ENCODE measurements at places on chromosomes 4 and X.

- DNase-seq: no peak
Observed at GRCh38 chrX:39757971-39758370, 339.8 kb downstream of the BCOR start.

- no peak for DNase-seq
Observed at GRCh38 chrX:107673431-107673830, 45.1 kb downstream of the PRPS1 start.

- DNase-seq: no peak
Observed at GRCh38 chr4:123068081-123068480, 145.7 kb upstream of the NUDT6 start.

DNA sequence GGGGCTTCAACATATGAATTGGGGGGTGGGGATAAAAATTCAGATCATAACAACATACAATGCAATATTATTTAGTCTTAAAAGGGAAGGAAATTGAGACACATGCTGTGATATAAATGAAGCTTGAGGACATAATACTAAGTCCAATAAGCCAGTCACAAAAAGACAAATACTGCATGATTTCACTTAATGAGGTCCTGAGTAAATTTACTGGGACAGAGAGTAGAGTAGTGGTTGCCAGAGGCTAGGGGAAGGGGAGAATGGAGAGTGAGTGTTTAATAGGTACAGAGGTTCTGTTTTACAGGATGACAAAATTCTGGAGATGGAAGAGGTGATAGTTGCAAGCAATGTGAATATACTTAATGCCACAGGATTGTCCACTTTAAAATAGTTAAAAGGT is 89.2 kb upstream of the RAPGEF2 start:
- DNase-seq: no peak

DNA sequence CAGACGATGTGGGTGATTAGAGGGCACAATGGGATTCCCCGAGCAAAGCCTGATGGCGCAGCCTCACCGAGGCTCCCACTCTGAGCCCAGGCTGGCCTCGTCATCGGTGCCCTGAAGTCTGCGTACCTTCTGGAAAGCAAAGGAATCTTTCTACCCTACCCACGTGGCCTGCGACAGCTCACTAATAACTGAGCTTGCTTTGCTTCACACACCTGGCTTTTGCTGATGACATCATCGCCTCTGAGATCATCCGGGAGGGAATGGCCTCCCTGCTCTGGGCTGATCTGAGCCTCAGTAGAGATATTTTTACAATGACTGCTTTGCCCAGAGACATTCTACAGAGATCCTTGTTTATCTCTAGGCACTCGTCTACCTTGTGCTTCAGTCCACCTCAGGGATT is 45.4 kb upstream of the PDLIM3 start:
- no peak for DNase-seq

- DNase-seq: no peak
Observed at GRCh38 chr4:5705647-5706320, 2.6 kb downstream of the EVC2 start.

- no peak for DNase-seq
Observed at GRCh38 chr4:8283631-8284121, 14.1 kb downstream of the HTRA3 start.

- DNase-seq: no peak
Observed at GRCh38 chrX:13387666-13388494, 68.0 kb upstream of the ATXN3L start.

- no peak for DNase-seq
Observed at GRCh38 chrX:29903360-29903759, 312.0 kb upstream of the MAGEB2 start.

DNA sequence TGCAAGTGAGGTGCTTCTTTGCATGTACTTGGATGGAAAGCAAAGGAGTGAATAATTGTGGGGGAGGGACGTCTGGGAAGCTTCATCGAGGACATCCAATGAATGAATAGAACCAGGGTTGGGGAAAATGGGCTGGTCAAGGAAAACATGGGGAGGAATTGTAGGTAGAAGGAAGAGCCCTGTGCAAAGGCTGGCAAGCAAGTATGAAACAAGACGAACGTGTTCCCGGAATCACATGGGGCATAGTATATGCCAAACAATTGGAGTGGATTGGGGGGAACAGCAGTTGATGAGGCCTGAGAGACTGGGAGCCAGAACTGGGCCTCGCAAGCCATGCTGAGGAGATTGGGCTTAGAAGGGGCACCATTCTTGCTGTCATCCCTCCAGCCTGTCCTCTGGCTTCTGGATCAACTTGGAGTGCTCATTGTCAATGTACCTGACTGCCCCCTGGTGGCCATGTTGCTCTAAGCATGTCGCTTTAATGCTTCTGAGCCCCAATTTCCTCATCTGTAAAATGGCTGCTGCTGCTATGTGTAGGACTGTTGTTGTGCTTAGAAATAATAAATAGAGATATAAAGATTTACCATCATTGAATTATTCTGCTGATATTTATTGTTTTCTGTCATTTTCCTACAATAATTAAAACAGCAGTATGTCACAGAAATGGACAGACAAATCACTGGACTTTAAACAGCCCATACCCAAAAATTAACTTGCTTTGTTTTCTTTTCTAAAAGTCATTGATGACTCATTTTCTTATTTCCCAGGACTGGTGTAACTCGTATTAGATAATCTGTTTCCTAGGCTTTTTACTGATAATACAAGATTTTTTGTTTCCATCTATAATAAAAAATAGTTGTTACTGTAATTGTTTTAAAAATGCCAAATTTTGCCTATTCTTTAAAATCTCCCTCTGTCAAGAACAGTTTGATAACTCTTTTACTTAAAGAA is 66.4 kb downstream of the JADE3 start:
- DNase-seq: peak; percentile 33

- no peak for DNase-seq
Observed at GRCh38 chrX:15909605-15910004, 55.0 kb upstream of the AP1S2 start.

DNA sequence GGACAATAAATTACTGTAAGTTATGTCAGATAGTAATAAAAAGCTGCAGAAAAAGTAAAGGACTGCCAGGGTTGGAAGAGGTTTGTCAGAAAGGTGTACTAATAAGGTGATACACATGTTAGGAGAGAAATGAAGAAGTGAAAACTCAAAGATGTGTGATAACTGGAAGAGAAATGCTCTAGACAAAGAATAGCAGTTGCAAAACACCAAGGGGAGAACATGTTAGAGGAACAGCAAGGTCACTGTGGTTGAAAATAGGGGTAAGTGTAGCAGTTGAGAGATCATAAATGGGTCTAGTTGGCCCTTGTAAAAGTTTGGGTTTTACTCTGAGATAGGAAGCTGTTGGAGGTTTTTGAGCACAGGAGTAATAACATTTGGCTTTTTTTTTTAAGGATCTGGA is 46.9 kb downstream of the HSPA4L start:
- DNase-seq: no peak

DNA sequence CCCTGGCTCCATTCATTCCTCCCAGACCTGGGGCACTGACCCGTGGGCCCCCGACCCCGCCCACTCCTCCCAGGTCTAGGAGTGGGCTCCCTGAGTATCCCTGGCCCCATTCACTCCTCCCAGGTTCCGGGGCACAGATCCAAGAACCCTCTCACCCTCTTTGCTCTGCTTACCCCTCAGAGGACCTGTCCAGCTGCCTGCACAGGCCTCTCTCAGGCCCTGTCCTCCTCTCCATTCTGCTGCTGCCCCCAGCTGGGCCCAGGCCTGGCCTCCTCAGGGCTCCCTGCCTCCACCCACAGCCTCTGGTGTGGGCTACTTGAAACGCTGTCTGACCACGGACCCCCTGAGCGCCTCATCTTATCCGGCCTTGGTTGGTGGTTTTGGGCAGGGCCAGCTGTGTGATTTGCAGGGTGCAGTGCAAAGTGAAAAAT is 217.7 kb upstream of the PSAPL1 start:
- DNase-seq: no peak

DNA sequence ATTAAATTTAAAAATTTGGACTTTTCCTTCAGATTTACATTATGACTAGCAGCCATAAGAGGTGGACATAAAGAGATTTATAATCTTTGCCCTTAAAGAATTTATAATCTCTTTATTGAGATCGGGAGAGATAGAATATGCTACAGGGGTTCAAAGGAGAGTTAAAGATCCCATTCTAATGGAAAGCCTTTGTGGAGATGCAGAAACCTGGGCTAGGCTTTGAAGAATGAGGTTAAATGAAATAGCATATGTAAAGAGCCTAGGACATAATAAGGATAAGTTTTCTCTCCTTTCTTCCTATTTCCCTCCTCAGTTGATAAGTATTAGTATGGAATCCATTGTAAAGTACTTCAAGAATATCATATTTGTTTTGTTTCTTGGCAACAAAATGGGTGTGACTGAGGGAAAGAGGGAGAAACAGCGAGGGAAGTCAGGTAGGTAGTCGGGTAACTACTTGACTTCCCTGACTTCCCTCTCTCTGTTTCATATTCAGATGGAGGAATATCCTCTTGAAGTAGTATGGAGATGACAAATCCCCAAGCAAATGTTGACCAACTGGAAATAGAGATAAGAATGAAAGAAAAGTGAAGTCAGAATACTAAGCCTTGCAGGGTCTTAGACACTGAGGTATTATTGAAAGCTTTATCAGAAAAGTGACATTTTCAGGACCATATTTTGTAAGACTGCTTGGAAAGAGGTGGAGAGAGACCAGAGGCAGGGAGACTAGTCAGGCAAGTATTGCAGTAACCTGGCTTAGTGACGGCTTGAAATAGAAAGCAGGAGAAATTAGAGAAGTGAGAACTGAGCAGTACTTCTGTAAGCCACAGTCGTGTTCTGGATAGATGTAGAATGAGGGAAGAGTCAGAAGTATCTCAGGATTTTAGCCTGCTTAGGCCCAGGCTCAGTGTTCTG is 82.9 kb downstream of the PDLIM5 start:
- no peak for DNase-seq

GRCh38 chr4:152554742-152555141 is 18.9 kb upstream of the FBXW7 start:
- DNase-seq: no peak

DNA sequence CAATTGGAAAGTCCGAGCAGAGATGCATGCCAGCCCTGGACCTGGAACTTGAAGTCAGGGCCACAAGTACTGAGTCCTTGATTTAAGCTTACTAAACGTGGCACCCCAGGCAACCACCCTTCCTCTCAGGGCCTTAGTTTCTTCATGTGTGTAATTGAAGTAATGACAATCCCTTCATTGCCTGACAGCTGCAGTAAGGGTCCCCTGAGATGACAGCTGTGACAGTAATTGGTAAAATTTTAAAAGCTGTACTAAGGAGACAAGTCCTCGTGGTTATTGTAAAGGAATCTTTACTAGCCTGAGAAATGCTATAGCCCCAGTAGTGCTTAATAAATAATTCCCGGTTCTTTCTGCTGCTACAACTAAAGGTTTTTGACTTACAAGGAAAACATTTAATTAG is 175.1 kb upstream of the RADX start:
- DNase-seq: no peak

GRCh38 chr4:33658971-33659370 is 2585.3 kb downstream of the ARAP2 start:
- DNase-seq: no peak

DNA sequence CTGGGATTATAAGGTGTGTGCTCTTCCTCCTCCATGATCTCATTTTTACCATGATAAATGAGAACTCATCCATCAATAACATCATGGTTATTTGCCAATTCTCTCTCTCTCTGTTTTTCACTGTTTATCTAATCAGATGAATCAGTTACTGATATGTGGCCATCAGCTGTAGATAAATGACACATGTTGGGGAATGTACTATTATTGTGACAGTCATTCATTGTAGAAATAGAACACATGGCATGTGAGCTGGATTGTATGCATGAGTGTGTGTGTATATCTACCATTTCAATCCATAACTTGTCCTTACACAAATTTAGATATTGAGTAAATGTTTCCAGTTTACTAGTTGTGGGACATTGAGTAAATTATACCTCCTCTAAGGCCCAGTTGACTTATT is 53.0 kb downstream of the OSTC start:
- DNase-seq: no peak

DNA sequence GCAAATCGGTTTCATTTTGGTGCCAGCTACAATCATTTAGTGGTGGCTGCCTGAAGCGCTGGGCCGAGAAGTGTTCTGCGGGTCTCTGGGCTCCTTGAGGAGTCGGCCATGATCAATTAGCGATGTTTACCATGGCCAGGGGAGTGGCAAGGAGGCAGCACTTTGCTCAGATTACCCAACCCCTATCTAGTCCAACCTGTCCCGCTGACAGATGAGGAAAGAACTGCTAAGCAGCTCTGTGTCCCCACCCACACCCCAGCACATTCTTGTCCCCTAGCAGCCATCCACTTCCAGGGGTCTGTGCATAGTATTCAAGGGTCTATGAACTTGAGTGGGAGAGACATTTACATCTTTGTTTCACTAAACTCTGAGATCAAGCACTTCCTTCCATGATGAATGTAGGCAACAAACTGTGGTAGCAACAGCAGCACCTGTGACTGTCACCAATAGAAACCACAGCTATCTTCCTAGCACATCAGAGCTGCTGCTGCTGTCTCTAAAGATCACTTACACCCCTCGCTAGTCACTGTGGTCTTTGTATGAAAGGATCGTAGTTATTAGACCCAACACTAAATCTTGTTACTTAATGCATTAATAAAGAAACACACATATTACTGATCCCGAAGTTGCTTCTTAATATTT is 331.6 kb downstream of the BCOR start:
- DNase-seq: no peak

GRCh38 chr4:1973661-1974060 is 35.1 kb downstream of the NELFA start:
- DNase-seq: no peak

GRCh38 chr4:3145234-3145924 is 70.9 kb downstream of the HTT start:
- no peak for DNase-seq

DNA sequence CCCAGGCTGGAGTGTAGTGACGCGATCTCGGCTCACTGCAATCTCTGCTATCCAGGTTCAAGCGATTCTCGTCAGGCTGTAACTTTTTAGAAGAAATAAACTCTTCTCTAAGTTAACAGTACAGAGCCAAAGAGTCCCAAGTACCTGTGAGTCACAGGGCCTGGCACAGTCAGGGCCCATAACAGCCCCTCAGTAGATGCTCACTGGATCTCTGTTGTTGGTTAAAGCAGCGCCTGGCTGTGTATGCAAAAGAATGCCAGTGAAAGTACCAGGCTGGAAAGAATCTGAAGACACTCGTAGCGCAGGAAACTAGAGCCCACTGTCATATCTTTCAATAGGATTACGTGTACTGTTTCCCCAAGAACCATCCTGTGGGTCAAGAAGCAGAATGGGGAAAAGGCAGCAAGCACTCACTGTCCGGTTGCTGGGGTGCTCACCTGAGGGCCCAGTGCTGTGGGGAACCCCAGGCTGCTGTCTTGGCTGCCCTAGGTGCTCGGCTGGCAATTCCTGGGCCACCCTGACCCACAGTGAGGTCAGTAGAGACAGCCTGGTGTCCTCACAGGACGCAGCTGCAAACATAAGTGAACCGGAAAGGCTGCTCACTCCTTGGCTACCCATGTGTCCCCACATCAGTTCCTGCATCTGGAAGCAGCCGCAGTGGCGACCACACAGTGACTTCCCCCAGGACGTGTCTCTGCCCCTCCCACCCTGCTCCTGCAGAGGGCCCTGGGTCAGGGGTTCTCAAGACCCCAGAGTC is 3.1 kb upstream of the SLBP start:
- DNase-seq: no peak

DNA sequence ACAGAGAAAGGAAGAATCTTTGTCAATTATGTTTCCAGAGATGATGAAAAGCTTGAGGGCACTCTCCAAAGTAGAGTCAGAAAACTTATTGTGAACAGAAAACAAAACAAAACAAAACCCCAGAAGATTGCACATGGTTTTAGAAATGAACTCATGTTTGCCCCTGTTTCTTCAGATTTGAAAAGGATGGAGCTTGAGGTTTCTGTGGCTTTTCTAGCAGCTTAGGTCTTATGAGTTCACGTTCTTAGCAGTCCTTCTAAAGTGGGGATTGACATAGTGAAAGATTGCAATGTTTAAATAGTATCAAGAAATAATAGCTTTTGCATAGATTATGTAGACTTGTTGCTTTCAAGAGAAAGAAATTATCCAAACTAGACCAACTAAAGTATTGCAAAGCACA is 421.8 kb downstream of the GBA3 start:
- no peak for DNase-seq
